ENCODE measurements at places on chromosomes 16 and 17. TPM values are rescaled to one million over a fixed set of nuclear protein-coding genes. Genes with fewer than 3 reads are reported as not detected.
A peak's percentile ranks its signal among the peaks of the same experiment; 100 is the strongest.

BAIAP3 gene
- total RNA-seq, result 0.26 TPM

PTGES3L gene
- total RNA-seq, result not detected

PKMYT1 gene
- total RNA-seq, result 0.26 TPM

KRTAP9-2 gene
- total RNA-seq, result not detected

PLLP gene
- not detected for total RNA-seq

DNA sequence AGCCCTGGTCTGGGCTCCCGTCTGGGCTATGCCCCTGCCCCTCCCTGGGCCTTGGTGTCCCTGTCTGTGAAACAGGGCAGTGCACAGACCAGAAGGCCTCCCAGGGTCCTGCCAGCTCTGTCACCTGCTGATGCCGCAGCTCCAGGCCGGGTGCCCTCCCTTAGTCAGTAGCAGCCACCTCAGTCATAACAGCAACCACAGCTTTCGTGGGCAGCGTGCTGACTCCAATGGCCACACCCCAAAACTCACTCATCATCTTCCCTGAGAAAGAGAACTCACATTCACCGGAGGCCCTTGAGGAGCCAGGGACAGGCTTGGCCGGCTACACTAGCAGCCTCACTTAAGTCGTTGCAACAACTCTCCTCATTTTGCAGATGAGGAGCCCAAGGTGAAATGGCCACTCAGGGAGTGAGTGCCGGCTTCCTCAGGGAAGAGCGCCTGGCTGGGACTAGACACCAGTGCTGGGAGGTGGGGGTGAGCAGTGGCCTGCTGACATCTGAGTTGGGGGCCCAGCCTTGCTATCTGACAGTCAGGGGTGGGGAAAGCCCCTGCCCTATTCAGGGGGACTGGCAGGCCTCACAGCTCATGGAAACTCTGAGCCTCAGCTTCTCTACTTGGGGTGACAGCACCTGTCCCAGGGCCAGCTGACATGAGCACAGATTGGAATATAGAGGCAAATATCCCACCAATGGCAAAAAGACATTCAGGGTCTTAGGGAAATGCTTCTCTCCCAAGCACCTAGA, 22.6 kb downstream of the SLC5A10 start:
- DNase-seq, result no peak

DNA sequence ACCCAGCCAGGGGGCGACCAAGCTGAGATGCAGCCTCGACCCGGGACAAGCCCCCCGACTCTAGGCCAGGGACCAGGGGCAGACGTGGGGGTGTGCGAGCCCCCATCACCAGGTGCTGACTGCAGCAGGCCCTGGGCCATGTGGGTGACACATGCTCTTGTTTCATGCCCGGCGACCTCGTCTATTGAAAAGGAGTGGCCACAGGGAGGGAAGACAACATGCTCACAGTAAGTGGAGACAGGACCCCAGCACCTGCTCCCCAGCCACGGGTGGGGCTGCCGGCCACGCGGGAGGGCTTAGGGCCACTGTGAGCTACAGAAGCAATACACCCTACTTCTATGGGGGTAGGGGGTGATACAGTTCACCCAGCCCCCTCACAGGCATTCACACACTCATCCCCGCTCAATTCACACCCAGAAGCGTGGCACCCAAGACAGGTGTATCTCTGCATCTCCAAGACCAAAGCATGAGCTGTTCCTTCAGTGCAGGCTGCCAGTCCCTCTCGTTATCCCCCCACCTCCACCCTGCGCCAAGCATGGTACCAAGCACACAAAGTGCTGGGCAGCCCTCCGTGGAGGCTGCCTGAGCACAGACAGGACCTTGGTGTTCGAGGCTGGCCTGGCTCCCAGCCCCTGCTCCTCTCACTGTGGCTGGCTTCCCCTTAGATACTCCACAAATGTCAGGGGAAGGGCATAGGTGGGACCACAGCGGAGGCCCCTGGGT, 13.6 kb downstream of the VASN start:
- no peak for DNase-seq

GRCh38 chr17:38428643-38429371, 543 bp downstream of the ARHGAP23 start:
- peak; percentile 64 for DNase-seq

DNA sequence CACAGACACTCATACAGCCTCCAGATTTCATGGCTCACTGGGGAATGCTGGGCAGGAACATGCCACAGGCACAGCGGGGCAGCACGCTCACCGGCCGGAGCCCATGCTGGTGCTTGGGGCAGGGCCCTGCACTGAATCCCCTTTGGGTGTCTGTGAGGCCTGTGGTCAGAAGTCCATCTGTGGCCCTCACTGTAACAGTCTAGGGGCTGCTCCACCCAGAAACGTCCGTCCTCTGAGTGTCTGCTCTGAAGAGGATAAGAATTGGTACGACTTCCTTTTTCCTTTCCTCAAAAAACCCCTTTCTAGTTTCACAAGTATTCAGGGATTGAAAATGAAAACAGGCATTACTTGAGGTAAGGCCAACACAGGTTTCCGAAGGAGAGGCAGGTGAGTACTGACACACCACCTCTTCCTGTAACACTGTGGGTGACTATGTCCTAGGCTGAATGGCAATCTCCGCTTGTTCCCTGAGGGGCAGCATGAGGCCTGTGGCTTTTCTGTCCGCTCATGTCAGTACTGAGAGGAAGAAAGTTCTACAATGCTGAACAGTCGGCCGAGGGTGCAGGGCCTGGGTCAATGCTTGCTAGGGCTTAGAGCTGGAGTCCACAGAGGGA, 42.5 kb downstream of the TMEM11 start:
- no peak for DNase-seq

DNA sequence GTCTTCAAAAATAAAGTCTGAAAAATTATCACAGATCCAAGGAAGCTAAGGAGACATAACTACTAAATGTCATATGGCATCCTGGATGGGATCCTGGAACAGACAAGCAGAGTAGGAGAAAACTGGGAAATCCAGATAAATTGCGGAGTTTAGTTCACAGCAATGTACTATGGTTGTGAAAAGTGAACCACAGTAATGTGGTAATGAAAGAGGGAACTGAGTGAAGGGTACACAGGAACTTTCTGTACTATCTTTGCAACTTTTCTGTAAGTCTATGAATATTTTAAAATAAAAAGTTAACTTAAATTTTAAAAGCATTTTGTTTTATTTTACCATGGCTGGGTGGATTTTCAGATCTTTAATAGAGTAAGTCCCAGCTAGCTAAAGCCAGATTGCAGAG, 16.3 kb downstream of the SLFN12L start:
- no peak for DNase-seq

DNA sequence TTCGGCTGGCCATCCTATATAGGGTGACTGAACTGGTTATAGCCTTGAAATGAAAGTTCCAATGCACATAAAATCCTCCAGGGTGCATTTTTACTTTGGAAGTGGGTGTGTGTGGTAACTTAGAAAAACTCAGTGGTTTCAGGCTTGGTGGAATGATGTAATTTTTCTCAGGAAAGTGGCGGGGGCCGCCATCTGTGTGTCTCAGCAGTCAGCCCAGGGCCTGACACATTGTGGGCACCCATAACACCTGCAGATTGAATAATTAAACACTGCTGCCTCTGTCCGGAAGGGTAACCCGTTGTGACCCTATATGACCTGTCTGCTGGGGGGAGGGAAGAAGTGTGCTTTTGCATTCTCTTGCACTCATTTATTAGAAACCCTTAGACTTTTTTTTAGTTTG, 2.2 kb upstream of the PDP2 start:
- DNase-seq, result peak; percentile 65

- DNase-seq, result no peak
These were observed 6.7 kb upstream of the CCDC92B start for GRCh38 chr17:2755891-2756724.

DNA sequence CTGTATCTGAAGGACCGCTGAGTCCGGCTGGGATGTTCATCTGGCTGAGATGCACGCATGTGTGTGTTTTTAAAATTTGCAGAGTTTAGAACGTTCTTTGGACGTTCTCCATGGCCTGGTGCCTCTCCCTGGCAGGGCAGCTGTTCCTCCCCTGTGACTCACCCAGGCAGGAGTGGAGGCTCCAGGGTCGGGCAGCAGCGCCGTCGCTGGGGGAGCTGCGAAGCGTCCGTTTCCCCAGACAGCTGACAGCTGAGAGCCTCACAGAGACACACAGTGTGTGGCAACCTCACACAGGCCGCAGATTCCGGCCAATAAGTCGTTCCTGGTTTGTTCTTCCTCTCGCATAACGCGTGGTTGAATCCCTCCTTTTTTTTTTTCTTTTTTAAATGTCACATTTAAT, 80.6 kb downstream of the OR1D5 start:
- peak; percentile 76 for DNase-seq

DNA sequence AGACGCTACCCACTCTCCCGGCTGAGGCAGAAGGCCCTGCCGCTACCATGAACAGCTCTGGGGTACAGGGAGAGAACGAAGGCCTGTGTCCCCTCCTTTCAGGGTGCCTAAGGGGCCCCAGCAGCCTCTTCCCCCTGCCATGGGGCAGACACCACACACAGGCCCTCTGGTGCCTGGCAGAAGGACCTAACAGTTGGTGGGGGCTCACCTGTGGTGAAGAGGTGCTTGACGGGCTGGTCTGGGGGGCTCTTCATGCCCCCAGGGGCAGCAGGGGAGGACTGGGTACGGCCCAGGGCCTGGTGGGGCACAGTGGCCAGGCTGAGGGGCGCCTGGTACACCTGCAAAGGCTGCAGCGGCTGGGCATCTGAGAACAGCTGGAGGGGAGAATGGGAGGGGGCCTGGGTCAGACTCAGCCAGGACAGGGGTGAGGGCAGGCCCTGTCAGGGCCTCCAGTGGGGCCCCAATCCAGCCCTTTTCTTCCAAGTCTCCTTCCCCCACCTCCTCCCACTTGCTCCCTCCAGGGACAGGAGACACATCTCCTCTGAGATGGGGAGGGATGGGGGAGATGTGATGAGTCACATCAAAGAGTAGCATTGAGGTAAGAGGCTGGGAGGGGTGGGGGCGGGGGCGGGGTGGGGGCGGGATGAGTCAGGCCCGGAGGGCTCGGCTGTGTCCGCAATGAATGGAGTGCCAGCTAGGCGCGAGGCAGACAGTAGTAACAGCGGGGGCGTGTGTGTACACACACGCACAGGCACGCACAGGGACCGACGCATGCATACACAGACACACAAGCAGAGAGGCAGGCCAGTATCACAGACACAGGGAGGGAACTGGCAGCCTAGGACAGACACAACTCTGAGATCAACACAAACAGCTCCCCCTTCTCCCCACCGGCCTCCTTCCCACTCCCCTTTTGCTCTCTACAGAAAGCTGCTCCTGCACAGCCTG, 16.1 kb downstream of the G6PC3 start:
- peak; percentile 85 for DNase-seq

GRCh38 chr17:74851612-74852236, 8.0 kb downstream of the GRIN2C start:
- DNase-seq, result no peak

DNA sequence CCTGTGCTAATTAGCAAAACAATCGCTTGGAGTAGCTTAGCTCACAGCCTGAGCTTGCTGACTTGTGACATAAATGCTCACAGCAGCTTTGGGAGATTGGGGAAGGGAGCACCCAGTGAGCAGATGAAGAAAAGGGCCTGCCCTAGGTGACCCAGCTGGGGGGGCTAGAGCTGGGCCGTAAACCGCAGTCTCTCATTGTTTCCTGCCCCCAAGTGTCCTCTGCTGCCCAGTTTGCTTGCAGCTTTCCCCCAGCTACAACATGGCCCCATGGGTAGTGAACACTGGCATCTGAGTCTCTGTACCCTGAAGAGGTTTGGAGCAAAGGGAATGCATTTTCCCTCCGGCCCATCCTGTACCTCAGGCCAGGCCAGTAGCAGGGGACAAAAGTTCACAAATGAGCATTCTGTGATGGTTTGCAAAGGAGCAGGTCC, 349.4 kb downstream of the SLC39A11 start:
- no peak for DNase-seq

- DNase-seq, result no peak
These were observed 6.6 kb downstream of the HIC1 start for GRCh38 chr17:2061441-2061958.
